ENCODE measurements at places on chromosomes 3 and 15. TPM values are rescaled to one million over a fixed set of nuclear protein-coding genes. Genes with fewer than 3 reads are reported as not detected.

Gene CTNNB1
- total RNA-seq, result 166 TPM

Gene CDHR4
- total RNA-seq, result 0.12 TPM

Gene GOLGA8T
- 1.6 TPM for total RNA-seq

Gene C3orf22
- not detected for total RNA-seq

Gene RAB5A
- 46.5 TPM for total RNA-seq

Gene ROPN1
- total RNA-seq, result not detected

Gene FSIP1
- 1.4 TPM for total RNA-seq

Gene SLC22A14
- 0.05 TPM for total RNA-seq

Gene SLC24A5
- total RNA-seq, result not detected

Gene ZNF662
- not detected for total RNA-seq

Gene NPAP1
- total RNA-seq, result not detected

Gene CILP
- 0.46 TPM for total RNA-seq

Gene SERPINI2
- total RNA-seq, result not detected

Gene PLA2G4D
- total RNA-seq, result not detected

Gene MME
- total RNA-seq, result 0.12 TPM

Gene RARB
- 6.7 TPM for total RNA-seq

Gene CCR9
- not detected for total RNA-seq

Gene AGTR1
- total RNA-seq, result 0.70 TPM

Gene CADM2
- 0.05 TPM for total RNA-seq

Gene CCRL2
- not detected for total RNA-seq

Gene PLSCR2
- total RNA-seq, result not detected

Gene PAQR9
- total RNA-seq, result 1.8 TPM

Gene DAZL
- total RNA-seq, result not detected

Gene CNTN3
- total RNA-seq, result not detected

Gene PPP2R3A
- 2.9 TPM for total RNA-seq

Gene HRH1
- total RNA-seq, result 6.9 TPM

Gene TMCO5A
- total RNA-seq, result not detected

Gene PLS1
- 11.1 TPM for total RNA-seq

Gene COLQ
- 0.25 TPM for total RNA-seq

Gene TTLL13
- total RNA-seq, result 0.57 TPM

Gene ITGA11
- 4.3 TPM for total RNA-seq

Gene TRIP4
- 26.0 TPM for total RNA-seq

Gene WDR93
- 0.21 TPM for total RNA-seq

Gene MST1
- total RNA-seq, result 1.8 TPM

Gene OSTN
- total RNA-seq, result not detected

Gene REC114
- total RNA-seq, result not detected

Gene GP5
- 0.01 TPM for total RNA-seq

Gene CYP8B1
- not detected for total RNA-seq

Gene PPP1R14D
- total RNA-seq, result not detected

All from A549 treated with AZD2906 at 1 μM for 4 hours (cell line).